ENCODE measurements at places on chromosomes 1 and 21.

- DNase-seq: no peak
Observed at GRCh38 chr1:3586986-3587759, 24.1 kb downstream of the MEGF6 start.

DNA sequence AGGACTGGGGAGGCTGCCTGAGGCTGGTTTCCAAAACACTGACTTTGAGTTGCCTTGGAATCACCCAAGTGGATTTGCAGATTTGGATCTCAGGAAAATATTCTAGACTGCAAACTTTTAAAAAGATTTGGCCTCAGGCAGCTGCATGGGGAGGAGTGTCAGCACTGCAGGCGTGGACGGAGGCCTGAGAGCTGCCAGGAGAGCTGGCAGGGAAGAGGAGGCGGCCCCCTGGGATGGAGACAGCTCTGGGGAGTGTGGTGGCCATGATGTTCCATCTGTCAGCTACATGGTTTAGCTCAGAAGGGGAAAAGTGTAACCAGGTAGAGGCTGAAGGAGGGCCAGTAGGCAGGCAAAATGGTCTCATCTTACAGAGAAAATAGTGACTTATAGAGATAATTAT, 72.1 kb downstream of the VPS26C start:
- DNase-seq: no peak

GRCh38 chr21:16198546-16198945, 468.8 kb downstream of the USP25 start:
- no peak for DNase-seq

- no peak for DNase-seq
Observed at GRCh38 chr1:192628396-192629057, 7.4 kb upstream of the RGS13 start.

- peak; percentile 40 for DNase-seq
Observed at GRCh38 chr1:23452011-23452411, 27.5 kb upstream of the TCEA3 start.

DNA sequence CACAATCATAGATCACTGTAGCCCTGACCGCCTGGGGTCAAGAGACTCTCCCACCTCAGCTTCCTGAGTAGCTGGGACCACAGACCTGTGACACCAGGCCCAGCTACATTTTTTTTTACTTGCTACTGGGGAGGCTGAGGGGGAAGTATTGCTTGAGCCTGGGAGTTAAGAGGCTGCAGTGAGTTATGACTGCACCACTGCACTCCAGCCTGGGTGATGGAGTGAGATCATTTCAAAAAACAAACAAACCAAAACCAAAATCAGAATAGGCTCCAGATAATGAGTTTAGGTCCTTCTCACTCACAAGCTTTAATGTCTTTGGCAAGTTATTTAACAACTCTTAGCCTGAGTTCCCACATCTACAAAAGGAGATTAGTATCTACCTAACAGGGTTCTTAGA, 22.8 kb downstream of the WDR26 start:
- no peak for DNase-seq

DNA sequence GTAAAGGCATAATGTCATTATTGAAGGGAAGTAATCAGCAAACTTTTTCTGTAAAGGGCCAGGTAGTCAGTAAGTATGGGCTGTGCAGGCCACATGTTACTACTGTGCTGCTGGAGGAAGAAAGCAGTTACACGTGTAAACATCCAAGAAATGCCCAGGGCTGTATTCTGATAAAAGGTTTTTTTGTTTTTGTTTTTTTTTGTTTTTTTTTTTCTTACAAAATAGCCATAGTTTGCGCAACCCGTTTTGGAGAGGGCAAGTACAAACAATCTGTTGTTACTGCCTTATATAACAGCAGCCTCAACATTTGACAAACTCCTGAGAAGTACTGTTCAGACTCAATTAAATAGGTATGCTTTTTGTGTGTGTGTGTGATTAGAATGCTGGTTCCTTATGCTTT, 26.7 kb upstream of the MTMR11 start:
- no peak for DNase-seq

GRCh38 chr1:111770916-111771315, 15.2 kb downstream of the DDX20 start:
- DNase-seq: peak; percentile 68

DNA sequence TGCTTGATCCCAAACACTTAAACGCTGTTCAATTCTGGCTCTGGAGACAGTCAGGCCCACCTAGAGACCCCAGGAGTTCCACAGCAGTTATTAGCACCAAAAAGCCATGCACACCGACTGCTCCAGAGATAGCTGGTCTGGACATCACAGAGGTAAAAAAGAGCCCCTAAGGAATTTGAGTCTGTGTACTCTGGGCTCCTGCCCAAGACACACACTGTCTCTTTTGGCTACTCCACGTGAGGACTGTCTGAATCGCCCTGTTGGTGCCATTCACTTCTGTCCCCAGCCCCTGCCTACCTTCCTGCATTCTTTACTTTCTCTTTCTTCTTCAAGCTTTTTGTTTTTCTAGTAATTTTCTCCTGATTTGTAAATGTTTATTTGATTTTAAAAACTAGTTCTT, 197.4 kb downstream of the ADGRL2 start:
- DNase-seq: no peak

DNA sequence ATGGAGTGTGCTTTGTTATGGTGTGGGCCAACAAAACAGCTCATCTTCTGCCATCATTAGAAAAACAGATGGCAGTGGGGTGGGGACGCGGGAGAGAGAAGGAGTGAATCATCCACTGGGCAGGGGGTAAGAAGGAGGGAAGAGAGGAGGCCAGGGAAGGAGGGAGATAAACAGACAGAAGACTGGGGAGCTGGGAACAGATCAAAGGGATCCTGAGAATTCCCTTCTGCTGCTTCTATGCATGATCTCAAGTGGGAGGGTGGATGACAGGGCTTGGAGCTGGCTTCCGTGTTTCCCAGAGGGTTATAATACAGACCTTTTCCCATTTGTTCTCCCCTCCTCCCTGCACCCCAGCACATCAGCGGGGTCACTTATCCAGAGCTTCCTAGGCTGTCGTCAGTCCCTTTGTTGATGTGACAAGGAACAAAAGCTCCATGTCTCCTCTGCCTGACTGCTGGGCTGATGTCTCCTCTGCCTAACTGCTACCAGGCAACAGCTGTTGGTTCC, 338.6 kb downstream of the PAPPA2 start:
- DNase-seq: no peak

DNA sequence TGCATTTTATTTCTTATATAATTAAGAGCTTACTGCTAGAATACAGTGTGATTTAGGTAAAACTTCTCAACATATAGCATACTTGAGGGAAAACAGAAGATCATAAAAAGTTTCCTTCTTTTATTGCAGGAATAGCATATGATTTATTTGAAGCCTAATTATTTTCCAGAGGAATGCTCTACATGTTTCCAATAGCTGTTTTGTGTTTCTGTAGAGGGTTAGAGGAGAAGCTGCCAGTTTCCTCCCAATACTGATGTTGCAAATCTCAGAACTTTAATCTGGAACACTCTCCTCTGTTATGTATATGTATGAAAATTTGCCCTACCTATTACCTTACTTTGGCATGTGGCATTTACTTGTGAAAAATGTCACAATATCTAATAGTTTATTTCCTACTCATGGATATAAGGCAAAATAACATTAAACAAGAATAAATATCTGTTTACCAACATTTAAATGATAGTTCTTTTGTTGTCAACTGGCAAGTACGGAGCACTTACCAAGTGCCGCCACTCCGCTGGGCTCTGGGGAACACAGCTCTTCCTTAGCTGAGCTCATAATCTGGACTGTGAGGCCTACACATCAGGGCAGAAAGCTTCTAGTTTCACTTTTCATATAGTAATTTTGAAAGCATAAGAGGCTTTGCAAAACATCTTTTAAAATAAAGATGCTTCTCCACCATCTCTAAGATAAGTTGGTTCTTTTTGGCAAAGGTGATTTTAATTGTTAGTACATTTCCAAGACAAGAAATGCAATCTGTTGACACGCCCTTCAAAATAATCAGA, 239.8 kb upstream of the C1orf105 start:
- no peak for DNase-seq

- DNase-seq: no peak
Observed at GRCh38 chr1:90122654-90123340, 127.9 kb downstream of the ZNF326 start.

DNA sequence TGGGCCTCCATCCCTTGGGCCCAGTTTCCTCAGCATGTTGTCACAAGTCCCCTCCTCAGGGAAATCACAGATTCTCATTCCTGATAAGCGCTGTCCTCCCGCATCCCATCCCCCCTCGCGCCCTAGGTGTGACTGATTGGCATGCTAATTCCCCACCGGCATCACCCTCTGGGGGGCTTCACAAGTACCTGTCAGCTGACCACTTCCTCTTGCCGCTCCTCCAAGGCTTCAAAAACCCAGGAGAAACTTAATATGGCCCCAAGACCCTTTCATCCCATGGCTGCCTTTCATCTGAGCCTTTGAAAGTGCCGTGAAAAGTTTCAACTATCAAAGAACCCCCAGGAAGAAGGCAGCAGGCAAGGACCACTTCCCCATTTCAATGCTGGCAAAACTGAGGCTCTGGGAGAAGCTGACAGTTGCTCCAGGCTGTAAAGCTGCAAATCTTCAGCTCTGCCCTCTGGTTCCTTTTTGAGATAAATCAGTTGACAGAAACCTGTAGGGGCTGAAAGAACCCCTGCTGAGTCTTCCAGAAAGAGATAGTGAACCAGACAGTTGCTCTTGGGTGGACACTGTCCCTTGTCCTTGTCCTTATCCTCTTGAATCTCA, 12.8 kb upstream of the MIXL1 start:
- DNase-seq: no peak

DNA sequence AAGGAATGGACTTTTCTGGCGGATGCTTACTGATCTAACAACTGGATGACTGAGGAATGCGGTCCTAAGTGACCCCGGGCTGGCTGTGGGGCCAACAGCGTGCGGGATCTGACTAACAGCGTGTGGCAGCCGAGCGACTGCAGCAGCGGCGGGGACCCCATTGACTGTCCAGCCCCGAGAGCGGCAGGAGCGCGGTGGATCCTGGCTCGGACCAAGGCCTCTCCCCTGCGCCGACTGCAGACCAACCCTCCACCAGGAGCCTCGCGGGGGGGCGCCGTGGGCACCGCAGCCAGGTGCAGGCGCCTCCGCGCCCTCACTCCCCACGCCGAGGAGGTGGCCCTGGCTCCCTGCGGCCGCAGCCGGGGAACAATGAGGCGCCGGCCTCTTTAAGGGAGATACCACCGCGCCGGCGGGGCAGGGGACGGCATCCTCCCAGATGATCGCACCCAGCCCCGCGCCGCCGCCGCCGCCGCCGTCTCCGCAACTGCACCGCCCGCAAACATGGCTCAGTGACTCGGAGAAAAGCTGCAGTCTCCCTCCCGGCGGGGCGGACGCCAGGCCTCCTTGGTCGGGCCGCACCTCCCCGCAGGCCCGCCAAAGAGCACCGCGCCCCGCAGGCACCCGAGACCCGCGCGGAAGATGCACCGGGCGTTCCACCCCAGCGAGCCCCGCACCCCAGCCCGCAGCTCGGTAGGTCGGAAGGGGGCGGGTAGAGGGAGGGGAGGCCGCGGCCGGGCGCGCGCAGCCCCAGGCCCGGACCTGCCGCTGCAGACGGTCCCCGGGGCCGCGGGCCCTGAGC, 694 bp upstream of the PDIK1L start:
- peak; percentile 49 for DNase-seq

DNA sequence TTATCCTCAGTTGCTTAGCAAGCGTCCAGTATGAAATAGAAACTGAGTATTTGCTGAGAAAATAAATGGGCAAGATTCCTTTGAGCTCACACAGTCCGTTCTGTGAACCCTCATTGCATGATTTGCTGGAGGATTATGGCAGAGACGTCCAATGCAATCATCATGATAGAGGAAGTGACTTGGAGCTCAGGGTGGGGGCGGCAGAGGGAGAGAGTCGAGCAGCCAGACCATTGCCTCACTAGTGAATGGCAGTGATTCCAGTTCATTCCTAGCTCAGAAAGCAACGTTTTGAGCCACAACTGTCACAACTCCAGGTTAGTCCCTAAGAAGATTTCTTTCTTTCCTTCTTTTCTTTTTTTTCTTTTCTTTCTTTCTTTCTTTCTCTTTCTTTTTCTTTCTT, 27.5 kb upstream of the COL9A2 start:
- DNase-seq: no peak

- DNase-seq: no peak
Observed at GRCh38 chr1:17359808-17360207, 12.2 kb upstream of the PADI6 start.

GRCh38 chr1:179263121-179263520, 30.5 kb upstream of the SOAT1 start:
- DNase-seq: no peak

Measured in NCI-H226 (cell line).